ENCODE measurements at places on chromosomes 11 and 22. TPM values are rescaled to one million over a fixed set of nuclear protein-coding genes. Genes with fewer than 3 reads are reported as not detected.

DNA sequence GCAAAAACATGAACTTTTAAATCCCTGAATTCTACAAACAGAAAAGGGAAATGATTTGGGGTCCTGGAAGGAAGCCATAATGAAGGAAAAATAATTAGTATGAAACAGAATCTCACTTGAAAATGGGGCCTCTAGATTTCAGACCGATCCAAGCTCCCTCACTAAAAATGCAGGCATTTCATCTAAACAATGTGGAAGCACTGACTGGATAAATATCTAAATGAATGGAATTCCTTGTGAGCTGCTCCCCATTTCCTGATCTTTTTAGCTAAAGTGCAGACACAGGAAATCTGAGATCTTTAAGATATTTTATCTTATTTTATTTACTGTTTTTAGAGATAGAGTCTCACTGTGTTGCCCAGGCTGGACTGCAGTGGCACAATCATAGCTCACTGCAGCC lies 1255.8 kb downstream of the LRRC4C start:
- DNase-seq: no peak

GRCh38 chr11:32884770-32885384 lies 7.7 kb upstream of the QSER1 start:
- no peak for DNase-seq

- peak; percentile 11 for DNase-seq
These were observed 92.6 kb downstream of the PKNOX2 start for GRCh38 chr11:125257190-125257579.

The GUCY1A2 gene
- total RNA-seq: 0.27 TPM

Measured in HT1080 (cell line).